Left lung (tissue), 14 donors: ENCODE measurements at places on chromosomes 11 and 22. TPM values are rescaled to one million over a fixed set of nuclear protein-coding genes. Genes with fewer than 3 reads are reported as not detected.

DNA sequence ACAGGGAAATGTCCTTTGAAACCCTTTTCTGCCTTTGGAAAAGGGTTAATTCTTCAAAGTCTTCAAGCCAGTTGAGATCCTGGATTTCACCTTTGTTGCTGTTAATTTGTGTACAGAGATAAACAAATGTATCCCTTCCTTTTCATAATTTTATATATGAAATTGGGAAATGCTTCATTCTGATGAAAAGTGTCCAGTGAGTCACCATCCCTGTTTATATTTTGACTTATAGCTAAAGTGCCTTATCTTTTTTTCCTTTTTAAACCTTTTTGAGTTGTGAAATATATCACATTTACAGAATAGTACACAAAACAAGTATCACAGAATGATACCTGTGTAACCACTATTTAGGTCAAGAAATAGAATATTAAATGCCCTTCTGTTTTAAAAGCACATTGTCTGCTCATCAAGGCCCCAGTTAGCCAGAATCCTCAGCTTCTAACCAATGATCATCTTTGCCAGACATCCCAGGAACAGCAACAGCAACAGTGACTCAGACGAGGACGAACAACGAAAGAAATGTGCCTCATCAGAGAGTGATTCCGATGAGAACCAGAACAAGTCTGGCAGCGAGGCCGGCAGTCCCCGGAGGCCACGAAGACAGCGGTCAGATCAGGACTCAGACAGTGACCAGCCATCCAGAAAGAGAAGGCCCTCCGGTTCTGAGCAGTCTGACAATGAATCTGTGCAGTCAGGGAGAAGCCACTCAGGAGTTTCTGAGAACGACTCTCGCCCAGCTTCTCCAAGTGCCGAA, 27.3 kb downstream of the CTR9 start:
- H3K4me3 ChIP-seq, result no peak overlapping the region
- peak; percentile 38 for DNase-seq

DNA sequence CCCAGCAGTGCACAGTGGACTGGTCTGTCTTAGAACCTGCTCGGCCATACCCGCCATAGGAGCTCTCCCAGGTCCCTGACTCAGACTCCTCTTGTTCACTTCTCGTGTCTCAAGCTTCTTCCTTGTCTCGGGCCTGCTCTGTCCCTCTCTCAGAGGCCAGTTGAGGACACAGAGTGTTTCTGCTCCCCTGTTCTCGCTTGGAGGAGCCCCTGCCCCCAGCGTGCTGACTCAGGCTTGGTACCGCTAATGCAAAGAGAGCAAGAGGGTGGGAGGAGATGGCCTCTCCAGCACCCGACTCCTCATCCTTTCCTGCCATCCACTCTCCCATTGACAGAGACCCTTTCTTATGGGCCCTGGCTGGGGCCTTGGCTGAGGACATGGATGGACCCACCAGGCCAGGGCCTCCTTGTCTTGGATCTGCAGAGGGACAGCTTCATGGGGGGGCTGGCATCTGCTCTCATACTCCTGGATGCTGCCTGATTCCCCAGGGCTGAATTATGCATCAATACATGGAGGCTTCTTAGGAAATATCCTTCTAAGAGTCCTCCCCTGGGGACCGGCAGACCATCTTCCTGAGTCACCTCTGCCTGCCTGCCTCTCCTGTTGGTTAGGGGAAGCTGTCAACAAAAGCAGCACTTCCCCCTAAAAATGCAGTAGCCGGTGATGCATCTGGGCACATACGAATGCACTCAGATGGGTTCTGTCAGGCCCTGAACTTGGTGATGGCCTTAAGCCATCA, 15.9 kb downstream of the TSPAN18 start:
- H3K27me3 ChIP-seq, result no peaks in the 10 kb centered on the region
- no peak overlapping the region for H3K4me3 ChIP-seq
- no peak for DNase-seq

DNA sequence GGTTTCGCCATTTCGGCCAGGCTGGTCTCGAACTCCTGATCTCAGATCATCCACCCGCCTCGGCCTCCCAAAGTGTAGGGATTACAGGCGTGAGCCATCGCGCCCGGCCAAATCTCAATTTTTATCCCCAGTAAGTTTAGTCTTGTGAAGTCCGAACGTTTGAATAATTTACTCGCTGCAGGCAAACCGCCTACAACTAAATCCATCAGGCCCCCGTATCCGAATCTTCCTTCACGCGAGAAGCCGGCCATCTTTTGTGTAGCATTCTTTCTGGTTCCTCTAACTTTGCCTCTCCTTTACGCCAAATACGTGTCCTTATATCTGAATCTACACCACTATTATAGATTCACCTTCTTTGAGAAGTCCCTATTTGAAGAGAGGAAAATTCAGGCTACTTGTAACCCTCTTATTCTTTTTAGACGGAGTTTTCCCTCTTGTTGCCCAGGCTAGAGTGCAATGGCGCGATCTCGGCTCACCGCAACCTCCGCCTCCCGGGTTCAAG, 581 bp upstream of the EIF3L start:
- peak overlapping the region; percentile 80 for H3K4me3 ChIP-seq
- H3K27ac ChIP-seq, result peak overlapping the region; percentile 89
- peaks cover 9% of the 10 kb centered on the region for H3K4me1 ChIP-seq
- no peaks in the 10 kb centered on the region for H3K27me3 ChIP-seq
- no peak for DNase-seq

DNA sequence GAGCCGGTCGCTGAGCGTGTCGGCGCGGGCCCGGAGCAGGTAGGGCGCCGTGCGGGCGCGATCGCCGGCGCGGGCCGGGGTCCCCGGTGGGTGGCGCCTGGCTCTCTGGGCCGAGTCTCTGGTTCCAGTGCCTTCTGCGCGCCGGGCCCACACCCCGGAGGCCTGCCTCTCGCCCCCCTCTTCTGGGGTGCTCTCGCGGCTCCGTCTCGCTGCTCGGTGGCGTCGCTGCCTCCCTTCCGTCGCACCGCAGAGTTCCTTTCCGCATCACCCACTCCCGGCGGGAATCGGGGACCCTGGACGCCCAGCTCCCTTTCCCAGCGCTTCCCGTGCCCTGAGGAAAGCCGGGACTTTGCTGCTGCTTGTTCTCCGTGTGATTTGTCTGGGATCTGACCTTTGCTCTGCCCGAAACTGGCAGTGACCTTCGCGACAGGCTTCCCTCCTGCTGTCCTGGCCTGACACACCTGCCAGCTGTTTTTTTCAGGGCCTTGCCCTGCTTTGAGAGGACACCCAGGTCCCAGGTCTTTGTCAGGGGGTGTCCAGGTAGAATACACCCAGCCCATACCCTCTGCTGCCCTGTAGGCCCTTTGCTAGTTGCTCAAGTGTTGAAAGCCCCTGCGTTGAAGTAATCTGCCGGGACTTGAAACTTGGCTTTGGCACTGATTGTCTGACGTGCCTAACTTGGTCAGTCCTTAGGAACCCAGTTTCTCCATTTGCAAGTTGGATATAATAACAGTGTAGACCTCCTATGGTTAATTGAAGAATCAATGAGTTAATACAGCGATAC, 711 bp downstream of the FDX1 start:
- peaks cover 14% of the 10 kb centered on the region for H3K4me1 ChIP-seq
- DNase-seq, result no peak
- H3K4me3 ChIP-seq, result peak overlapping the region; percentile 80
- H3K27me3 ChIP-seq, result no peaks in the 10 kb centered on the region
- no peaks in the 10 kb centered on the region for H3K36me3 ChIP-seq
- H3K27ac ChIP-seq, result peak overlapping the region; percentile 87

GRCh38 chr11:122190768-122191167, 74.8 kb upstream of the BLID start:
- no peak overlapping the region for H3K27ac ChIP-seq
- H3K4me1 ChIP-seq, result no peaks in the 10 kb centered on the region
- H3K4me3 ChIP-seq, result no peak overlapping the region
- H3K27me3 ChIP-seq, result no peaks in the 10 kb centered on the region

MRGPRX4 gene
- total RNA-seq, result not detected

KCTD21 gene
- 11.8 TPM for total RNA-seq

GRCh38 chr22:38106814-38107578, 3.5 kb downstream of the BAIAP2L2 start:
- no peak for DNase-seq
- H3K27ac ChIP-seq, result no peak overlapping the region
- H3K36me3 ChIP-seq, result no peaks in the 10 kb centered on the region
- no peaks in the 10 kb centered on the region for H3K4me1 ChIP-seq

GRCh38 chr11:45361551-45361950, 75.4 kb upstream of the SYT13 start:
- DNase-seq, result no peak
- H3K27me3 ChIP-seq, result no peaks in the 10 kb centered on the region
- H3K27ac ChIP-seq, result no peak overlapping the region
- H3K36me3 ChIP-seq, result no peaks in the 10 kb centered on the region
- no peaks in the 10 kb centered on the region for H3K4me1 ChIP-seq

C11orf42 gene
- total RNA-seq, result not detected

GRCh38 chr11:123549926-123550917, 104.2 kb downstream of the SCN3B start:
- no peaks in the 10 kb centered on the region for H3K4me1 ChIP-seq
- H3K27me3 ChIP-seq, result no peaks in the 10 kb centered on the region
- no peak overlapping the region for H3K4me3 ChIP-seq

GRCh38 chr11:9264316-9265210, 587 bp downstream of the DENND5A start:
- peaks cover 13% of the 10 kb centered on the region for H3K4me1 ChIP-seq
- peak overlapping the region; percentile 99 for H3K27ac ChIP-seq
- H3K4me3 ChIP-seq, result peak overlapping the region; percentile 88
- no peaks in the 10 kb centered on the region for H3K36me3 ChIP-seq

DNA sequence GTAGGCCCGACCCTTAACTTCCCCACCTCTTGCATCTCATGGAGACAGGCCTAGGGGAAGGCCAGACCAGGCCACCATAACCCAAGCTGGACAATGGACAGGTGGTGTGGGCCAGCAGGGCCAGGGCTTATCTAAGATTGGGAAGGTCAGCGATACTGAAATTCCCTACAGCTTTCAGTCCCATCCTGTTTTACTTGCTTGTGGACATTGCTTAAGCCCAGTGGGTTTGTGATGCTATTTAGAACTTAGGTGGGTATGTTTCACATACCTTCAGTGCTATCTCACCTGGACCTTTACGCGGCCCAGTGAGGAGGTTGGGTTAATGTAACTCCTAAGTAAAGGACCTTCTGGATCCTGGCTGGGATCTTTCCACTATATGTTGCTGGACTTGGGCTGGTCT, 1.7 kb downstream of the FADS2 start:
- H3K27me3 ChIP-seq, result no peaks in the 10 kb centered on the region
- no peak overlapping the region for H3K27ac ChIP-seq

DNA sequence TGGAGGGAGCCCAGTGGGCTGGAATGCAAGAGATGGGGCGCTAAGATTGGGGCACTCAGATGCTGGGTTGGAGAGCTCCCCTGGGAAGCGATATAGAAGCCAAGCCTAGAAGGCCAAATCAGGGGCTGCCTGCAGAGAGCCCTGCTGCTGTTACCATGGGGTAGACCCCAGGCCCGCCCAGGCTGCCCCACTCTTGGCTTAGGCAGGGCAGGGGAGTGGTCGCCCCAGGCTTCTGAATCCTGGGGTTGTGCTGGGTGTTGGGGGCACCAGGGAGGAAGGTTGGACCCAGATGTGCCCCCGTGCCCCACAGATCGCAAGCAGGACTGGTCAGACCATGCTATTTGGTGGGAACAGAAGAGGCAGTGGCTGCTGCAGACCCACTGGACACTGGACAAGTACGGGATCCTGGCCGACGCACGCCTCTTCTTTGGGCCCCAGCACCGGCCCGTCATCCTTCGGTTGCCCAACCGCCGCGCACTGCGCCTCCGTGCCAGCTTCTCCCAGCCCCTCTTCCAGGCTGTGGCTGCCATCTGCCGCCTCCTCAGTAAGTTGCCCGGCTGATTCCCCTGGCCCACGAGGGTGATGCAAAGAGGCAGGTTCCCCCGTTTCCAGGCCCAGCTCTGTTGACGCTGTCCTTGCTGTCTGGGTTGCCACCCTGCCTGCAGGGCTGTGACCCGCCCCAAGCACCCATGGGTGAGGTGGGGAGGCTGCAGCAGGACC, 3.9 kb downstream of the FERMT3 start:
- no peaks in the 10 kb centered on the region for H3K27me3 ChIP-seq
- no peak overlapping the region for H3K4me3 ChIP-seq
- no peak overlapping the region for H3K27ac ChIP-seq
- peaks cover 51% of the 10 kb centered on the region for H3K4me1 ChIP-seq
- no peak for DNase-seq

CADM1 gene
- 105 TPM for total RNA-seq

DNA sequence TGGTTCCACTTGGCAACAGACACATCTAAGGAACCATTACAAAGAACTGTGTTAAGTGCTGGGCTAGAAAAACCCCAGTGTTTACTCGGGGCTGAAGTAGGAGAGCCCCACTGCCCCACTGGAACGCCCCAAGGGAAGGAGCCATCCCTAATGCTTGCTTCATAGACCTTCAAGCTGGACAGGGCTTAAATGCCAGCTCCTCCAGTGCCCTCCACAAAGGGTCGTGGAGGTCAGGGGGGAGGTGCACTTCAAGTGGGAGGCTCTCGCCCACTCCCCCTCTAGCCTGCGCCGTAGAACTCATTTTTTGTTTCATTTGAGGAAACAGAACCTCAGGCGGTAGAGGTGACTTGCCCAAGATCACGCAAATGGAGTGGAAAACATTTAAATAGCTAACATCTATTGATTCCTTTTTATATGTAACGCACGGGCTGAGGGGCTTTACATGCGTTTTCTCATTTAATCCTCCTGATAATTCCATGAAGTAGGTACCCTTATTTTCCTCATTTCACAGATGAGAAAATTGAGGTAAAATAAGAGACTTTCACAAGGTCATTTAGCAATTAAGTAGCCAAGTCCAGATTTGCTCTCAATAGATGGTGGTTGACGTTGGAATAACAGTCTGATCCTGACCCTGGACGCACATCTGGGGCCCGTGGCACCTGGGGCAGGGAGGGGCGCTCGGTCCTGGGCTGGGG, 545 bp upstream of the ZDHHC13 start:
- H3K36me3 ChIP-seq, result no peaks in the 10 kb centered on the region
- peaks cover 37% of the 10 kb centered on the region for H3K4me1 ChIP-seq
- DNase-seq, result no peak
- no peak overlapping the region for H3K27ac ChIP-seq
- H3K27me3 ChIP-seq, result peaks cover 16% of the 10 kb centered on the region

DNA sequence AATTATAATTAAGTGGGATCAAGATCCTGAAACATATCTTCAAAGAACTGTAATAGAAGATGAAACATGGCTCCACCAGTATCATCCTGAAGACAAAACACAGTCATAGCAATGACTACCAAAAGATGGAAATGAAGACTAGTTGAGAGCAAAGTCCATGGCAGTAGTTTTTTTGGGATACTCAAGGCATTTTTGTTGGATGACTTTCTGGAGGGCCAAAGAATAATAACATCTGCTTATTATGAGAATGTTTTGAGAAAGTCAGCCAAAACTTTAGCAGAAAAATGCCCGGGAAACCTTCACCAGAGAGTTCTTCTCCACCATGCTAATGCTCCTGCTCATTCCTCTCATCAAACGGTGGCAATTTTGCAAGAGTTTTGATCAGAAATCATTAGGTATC, 809.4 kb upstream of the RAG2 start:
- no peaks in the 10 kb centered on the region for H3K27me3 ChIP-seq
- no peak overlapping the region for H3K4me3 ChIP-seq
- no peak overlapping the region for H3K27ac ChIP-seq
- DNase-seq, result no peak
- H3K36me3 ChIP-seq, result no peaks in the 10 kb centered on the region

- H3K27ac ChIP-seq, result no peak overlapping the region
- no peaks in the 10 kb centered on the region for H3K27me3 ChIP-seq
- H3K4me1 ChIP-seq, result no peaks in the 10 kb centered on the region
- H3K36me3 ChIP-seq, result no peaks in the 10 kb centered on the region
- DNase-seq, result no peak
Observed at GRCh38 chr11:20038972-20039371, 121.3 kb downstream of the DBX1 start.

FTH1 gene
- total RNA-seq, result 3,536 TPM

GRCh38 chr11:103812680-103813079, 223.8 kb upstream of the DDI1 start:
- no peaks in the 10 kb centered on the region for H3K27me3 ChIP-seq
- H3K36me3 ChIP-seq, result no peaks in the 10 kb centered on the region
- DNase-seq, result no peak
- H3K4me1 ChIP-seq, result no peaks in the 10 kb centered on the region
- no peak overlapping the region for H3K27ac ChIP-seq
- no peak overlapping the region for H3K4me3 ChIP-seq

OR4D5 gene
- not detected for total RNA-seq
